ENCODE measurements at places on chromosomes 3 and 15. TPM values are rescaled to one million over a fixed set of nuclear protein-coding genes. Genes with fewer than 3 reads are reported as not detected.

The SKOR1 gene
- total RNA-seq: 0.19 TPM

The MITF gene
- total RNA-seq: 13.7 TPM

The CYP1A1 gene
- 1.9 TPM for total RNA-seq

The AP3B2 gene
- total RNA-seq: 1.0 TPM

The RHOV gene
- not detected for total RNA-seq

The DUOXA2 gene
- not detected for total RNA-seq

The TMCO5A gene
- not detected for total RNA-seq

The DVL3 gene
- total RNA-seq: 41.8 TPM

The CCDC39 gene
- 0.28 TPM for total RNA-seq

The VWA5B2 gene
- total RNA-seq: 0.47 TPM

The CACNA2D3 gene
- total RNA-seq: 4.6 TPM

The BCHE gene
- total RNA-seq: 30.6 TPM

The CFAP100 gene
- total RNA-seq: not detected

The UTS2B gene
- 0.24 TPM for total RNA-seq

The CD200 gene
- total RNA-seq: 40.4 TPM

The NR1I2 gene
- not detected for total RNA-seq

The MYH15 gene
- total RNA-seq: not detected

The SNRPA1 gene
- total RNA-seq: 32.8 TPM

The ANKRD63 gene
- not detected for total RNA-seq

The NRG4 gene
- total RNA-seq: 7.5 TPM

The GOLGA8T gene
- 2.1 TPM for total RNA-seq

The ZDHHC23 gene
- total RNA-seq: 5.5 TPM

The PLSCR5 gene
- not detected for total RNA-seq

The MKRN2OS gene
- total RNA-seq: not detected

The NR2E3 gene
- 0.24 TPM for total RNA-seq

The AMT gene
- 6.8 TPM for total RNA-seq

The TMEM40 gene
- total RNA-seq: not detected

The ARIH2 gene
- 122 TPM for total RNA-seq

The ISLR2 gene
- total RNA-seq: 4.7 TPM

The OSBPL10 gene
- total RNA-seq: 6.3 TPM

The CPB1 gene
- total RNA-seq: 3.6 TPM

The ZCWPW2 gene
- total RNA-seq: 0.25 TPM

The CTXND1 gene
- 0.16 TPM for total RNA-seq

The ITPKA gene
- 1.2 TPM for total RNA-seq

The KCNH8 gene
- total RNA-seq: not detected

The CERS3 gene
- not detected for total RNA-seq

The ENTPD3 gene
- 1.9 TPM for total RNA-seq

The SNUPN gene
- total RNA-seq: 18.1 TPM

The ARGFX gene
- total RNA-seq: not detected

The TF gene
- total RNA-seq: 27.3 TPM

The GOLGA8G gene
- not detected for total RNA-seq

The MEIS2 gene
- total RNA-seq: 28.3 TPM

The PRR23A gene
- not detected for total RNA-seq

The SCAANT1 gene
- not detected for total RNA-seq

The KLHL25 gene
- 25.8 TPM for total RNA-seq

The SGO1 gene
- not detected for total RNA-seq

The NSUN3 gene
- total RNA-seq: 10.2 TPM

The TRPC1 gene
- total RNA-seq: 11.6 TPM

The GOLGA8S gene
- 0.09 TPM for total RNA-seq

The CCR8 gene
- not detected for total RNA-seq

The AADACL2 gene
- 8.1 TPM for total RNA-seq

The CHD2 gene
- total RNA-seq: 137 TPM

The ZNF774 gene
- total RNA-seq: 0.75 TPM

All from omental fat pad (tissue), 4 donors.